ENCODE measurements at places on chromosomes 2 and 18.
A peak's percentile ranks its signal among the peaks of the same experiment; 100 is the strongest.

- no peak for DNase-seq
Observed at GRCh38 chr2:223297788-223298187, 245.8 kb downstream of the KCNE4 start.

- DNase-seq = no peak
Observed at GRCh38 chr2:165406173-165406572, 63.3 kb upstream of the CSRNP3 start.

DNA sequence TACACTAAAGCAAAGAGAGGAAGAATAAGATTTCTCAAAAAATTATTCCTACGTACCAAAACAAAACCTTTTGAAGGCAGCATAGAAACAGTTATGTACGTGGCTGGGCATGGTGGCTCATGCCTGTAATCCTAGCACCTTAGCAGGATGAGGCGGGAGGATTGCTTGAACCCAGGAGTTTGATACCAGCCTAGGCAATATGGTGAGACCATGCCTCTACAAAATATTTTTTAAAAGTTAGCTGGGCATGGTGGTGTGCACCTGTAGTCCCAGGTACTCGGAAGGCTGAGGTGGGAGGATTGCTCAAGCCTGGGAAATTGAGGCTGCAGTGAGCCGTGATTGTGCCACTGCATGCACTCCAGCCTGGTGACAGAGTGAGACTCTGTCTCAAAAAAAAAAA, 14.9 kb upstream of the CYP26B1 start:
- DNase-seq = no peak

- no peak for DNase-seq
Observed at GRCh38 chr2:191539068-191539467, 138.9 kb upstream of the NABP1 start.

- no peak for DNase-seq
Observed at GRCh38 chr2:3470856-3471737, 48.2 kb downstream of the ADI1 start.

GRCh38 chr2:10135296-10136089, 13.0 kb downstream of the RRM2 start:
- DNase-seq = no peak

DNA sequence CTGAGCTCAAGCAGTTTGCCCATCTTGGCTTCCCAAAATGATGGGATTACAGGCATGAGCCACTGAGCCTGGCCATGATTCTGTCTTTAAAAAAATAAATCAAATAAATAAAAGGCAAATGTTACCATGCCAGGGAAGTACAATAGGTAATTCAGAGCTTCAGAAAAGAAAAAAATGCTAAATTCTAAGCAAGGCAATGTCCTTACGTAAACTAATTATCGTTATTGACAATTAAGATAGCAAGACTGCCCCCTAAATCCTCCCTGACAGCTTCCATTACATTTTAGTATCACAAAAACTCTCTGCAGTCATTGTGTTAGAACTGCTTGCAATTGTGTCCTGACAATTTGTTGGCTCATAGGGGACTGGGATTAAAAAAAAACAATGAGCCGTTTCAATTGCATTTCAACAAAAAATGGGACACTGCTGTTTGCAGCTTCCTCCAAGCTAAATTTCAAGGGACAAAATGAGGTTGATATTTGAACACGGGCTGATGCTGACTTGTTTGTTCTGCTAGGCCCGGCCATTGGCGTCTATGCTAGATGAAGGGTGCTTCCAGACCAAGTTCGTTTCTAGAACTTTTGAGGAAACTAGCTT, 88.9 kb downstream of the MOGAT1 start:
- DNase-seq = no peak

GRCh38 chr2:79715338-79715737, 202.5 kb downstream of the CTNNA2 start:
- DNase-seq = no peak

- DNase-seq = no peak
Observed at GRCh38 chr2:158266111-158266510, 164.4 kb downstream of the UPP2 start.

DNA sequence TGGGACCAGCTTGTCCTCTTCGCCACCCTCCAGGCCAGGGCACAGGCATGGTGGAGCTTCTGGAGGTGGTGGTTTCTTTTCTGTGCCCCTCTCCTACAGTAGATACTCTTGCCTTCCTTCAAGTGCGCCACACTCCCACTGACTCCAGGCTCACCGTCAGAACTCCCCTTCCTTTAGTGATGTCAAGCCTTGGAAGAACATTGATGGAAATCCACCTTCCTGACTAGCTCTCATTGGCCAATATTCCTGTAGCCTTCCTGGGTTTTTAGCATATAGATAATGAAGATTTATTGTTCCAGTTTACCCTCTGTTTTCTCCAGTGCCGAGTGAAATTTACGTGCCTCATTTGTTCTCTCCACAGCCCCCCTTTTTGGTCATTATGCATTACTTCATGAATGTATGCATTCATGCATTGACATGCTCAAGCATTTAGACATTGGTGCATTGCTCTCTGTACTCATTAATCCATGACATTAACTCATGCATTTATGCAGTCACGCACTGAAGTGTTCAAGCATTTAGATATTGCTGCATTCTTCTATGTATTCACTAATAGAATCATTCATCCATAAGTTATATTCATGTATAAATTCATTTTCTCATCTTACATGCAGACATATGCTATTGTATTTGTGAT, 37.3 kb downstream of the PLB1 start:
- DNase-seq = no peak

DNA sequence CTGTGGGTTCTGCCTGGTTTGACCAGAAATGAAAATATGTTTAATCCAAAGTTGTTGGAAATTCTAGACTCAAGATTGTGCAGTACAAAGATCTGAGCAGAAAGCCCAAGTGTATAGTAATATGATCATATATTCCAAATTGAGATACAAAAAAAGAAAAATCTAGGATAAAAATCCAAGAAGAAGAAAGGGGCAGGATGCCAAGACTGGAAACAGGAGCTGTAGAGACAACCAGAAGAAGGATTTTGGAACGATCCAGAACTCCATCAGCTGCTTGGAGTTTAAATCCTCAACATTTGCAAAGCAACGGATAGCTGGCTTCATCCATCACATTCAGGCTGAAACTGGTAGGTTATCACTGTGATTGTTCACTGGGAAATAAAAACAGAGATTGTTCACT, 333.6 kb upstream of the UBE2E3 start:
- DNase-seq = no peak

DNA sequence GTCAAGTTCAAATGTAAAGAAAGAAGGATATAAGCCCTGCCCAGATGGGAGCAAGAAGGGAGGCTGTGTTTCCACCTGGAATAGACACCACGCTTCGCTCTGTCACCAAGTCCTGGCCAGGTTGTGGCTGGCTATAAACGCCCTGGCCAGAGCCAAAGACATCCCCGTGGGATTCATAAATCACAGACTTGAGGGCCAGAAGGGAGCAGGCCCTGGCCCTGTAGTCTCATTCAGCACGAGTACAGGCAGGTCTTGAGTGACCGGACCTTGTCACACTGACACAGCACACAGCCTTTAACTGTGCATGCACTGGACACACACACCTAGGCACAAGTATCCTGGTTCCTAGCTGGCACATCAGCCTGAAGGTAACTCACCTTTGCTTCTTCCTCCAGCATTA, 94.5 kb upstream of the MGAT4A start:
- DNase-seq = no peak

DNA sequence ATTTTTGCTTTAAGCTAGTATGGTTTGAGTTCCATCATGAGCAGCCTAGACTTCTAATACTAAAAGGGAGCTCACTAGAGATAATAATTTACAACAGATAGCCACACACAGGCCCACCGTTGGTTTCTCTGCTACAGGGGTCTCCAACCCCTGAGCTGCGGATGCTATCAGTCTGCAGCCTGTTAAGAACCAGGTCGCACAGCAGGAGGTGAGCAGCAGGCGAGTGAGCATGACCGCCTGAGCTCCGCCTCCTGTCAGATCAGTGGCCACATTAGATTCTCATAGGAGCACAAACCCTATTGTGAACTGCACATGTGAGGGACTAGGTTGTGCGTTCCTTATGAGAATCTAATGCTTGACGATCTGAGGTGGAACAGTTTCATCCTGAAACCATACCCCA, 150.6 kb downstream of the HRH4 start:
- no peak for DNase-seq

- no peak for DNase-seq
Observed at GRCh38 chr2:53127061-53127650, 640.4 kb upstream of the CHAC2 start.

- no peak for DNase-seq
Observed at GRCh38 chr2:126895336-126895735, 3.4 kb upstream of the TEX51 start.

- peak; percentile 61 for DNase-seq
Observed at GRCh38 chr2:20578895-20579825, 71.7 kb downstream of the HS1BP3 start.

- no peak for DNase-seq
Observed at GRCh38 chr2:216546641-216547403, 48.2 kb downstream of the RPL37A start.

GRCh38 chr2:16069933-16070647, 129.7 kb downstream of the MYCN start:
- peak; percentile 77 for DNase-seq

- no peak for DNase-seq
Observed at GRCh38 chr18:9536354-9537152, 61.2 kb downstream of the RALBP1 start.

- DNase-seq = no peak
Observed at GRCh38 chr2:98926601-98927000, 9.4 kb downstream of the CRACDL start.

DNA sequence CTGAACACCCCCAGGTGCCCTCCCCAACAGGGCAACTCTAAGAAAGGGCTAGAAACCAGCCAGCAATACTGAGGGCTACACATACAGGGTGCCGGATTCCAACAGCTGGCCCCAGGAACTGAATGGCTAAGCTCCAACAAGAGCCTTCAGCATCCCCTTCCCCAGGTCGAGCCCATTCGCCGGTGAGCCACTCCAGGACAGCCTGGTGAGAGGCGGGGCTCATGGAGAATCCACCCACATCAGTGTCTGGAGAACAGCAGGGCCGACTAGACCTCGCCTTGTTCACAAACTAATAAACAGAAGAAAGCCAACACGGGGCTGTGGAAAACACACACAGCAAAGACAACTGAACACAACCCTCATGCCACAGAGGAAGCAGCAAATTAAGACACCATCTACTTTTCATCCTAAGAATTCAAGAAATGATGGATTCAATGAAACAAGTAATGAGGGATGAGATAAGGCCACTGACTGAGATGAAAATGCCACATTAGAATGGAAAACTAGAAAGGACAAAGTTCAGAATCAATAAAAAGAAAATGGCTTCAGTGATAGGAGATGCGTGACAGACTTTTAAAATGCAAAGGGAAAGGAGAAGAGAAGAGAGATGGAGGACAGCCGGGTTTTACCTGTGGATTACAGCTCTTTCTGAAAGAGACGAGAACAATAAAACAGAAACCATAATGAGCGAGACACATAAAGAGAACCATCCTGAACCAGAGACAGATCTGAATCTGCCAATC, 8.2 kb downstream of the PER2 start:
- DNase-seq = no peak

DNA sequence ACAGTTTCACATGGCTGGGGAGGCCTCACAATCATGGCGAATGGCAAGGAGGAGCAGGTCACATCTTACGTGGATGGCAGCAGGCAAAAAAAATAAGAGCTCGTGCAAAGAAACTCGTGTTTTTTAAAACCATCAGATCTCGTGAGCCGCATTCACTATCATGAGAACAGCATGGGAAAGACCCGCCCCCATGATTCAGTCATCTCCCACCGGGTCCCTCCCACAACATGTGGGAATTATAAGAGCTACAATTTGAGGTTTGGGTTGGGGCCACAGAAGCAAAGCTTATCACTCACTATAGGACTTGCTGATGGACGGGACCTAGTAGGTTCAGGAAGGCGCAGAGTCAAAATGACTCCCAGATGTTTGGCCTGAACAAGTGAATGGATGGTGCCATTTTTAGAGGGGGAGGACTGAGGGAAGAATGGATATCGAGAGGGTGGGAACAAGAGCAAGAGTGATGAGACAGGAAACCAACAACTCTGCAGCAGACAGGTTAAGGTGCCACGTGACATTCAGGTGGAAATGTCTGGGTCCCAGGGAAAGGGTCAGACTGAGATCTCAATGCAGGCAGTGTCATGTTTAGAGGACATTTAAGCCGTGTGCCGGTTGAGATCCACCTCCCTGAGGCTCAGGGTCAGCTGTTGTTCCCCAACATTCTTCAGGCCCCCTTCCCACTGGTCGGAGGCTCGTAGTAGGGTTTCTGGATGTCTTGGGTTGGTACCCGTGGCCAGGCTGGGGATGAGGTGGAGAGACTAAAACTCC, 85.7 kb downstream of the MYCN start:
- DNase-seq = no peak

DNA sequence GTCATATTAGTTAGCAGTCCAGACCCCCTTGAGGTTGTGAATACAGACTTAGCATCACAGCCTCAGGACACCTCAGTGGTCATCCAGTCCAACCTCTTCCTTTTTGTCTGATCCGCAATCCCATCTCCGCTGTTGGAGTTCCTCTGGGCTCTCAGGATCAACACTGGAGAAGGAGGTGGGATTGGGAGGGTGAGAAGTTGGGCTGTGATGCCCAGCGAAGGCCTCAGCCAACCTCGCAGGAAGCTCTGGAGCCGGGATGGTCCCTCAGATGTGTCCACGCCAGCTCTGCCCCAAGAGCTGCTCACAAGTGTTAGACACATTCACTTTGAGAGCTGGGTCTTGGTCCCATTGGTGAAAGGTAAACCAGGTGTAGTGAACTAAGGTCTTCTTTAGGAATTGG, 74.9 kb upstream of the AFF3 start:
- DNase-seq = no peak

DNA sequence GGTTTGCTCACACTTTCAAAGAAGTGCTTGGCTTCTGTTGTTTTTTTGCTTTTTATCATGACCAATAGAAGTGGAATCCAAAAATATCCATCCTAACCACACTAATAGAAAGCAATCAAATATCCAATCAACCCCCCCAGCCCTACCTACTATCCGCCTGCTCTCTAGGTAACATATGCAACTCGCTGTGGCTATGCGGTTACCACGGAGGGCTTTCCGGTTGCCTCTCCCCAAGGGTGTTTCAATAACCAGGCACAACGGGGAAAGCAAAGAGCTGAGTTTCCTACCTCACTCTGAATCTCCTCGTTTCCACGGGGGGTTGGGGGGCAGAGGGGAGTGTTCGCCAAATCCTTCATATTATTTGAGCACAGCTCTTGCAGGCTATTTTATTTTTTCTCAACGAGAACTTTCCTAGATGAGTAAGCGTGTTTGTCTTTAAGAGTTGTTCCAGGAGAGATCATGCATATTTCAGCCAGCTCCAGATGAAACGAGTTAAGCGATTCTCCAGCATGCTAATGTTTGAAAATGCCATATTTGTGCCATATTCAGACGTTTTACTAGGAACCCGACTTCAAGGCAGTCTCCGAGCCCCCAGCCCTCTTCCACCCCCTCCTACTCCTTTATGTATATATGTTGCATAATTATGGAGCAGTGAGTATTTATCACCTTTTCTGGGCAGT, 30.3 kb downstream of the PAX3 start:
- no peak for DNase-seq
